H9 (cell line): ENCODE measurements at places on chromosomes 12 and 14. TPM values are rescaled to one million over a fixed set of nuclear protein-coding genes. Genes with fewer than 3 reads are reported as not detected.

The ACSS3 gene
- total RNA-seq: 19.3 TPM in 2 replicates

DNA sequence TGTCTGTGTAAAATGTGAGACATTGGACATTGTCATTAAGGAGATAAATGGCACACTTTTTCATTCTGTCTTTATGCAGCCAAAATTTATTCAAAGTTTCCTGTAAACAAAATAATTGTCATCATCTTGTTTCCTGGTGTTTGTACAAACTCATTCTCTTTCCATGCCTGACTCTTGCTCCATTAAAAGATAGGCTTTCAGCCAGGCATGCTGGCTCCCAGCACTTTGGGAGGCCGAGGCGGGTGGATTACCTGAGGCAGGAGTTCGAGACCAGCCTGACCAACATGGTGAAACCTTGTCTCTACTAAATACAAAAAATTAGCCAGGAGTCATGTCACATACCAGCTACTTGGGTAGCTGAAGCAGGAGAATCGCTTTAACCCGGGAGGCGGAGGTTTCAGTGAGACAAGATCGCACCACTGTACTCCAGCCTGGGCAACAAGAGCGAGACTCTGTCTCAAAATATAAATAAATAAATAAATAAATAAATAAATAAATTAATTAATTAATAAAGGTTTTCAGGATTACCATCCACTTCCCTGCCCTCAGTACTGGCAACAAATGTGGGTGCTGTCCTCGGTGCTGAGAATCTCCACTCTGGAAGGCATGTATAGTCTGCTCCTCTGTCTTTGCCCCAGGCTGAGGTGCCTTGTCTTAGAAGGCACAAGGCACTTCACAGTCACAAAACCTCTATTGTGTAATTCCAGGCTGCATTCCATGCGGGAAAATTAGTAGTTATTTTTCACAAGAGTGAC is 83.2 kb downstream of the PAH start:
- no peaks in the 10 kb centered on the region for H3K27me3 ChIP-seq
- H3K36me3 ChIP-seq: no peaks in the 10 kb centered on the region
- H3K4me1 ChIP-seq: no peaks in the 10 kb centered on the region
- H3K27ac ChIP-seq: no peak overlapping the region
- DNase-seq: peak; percentile 70

DNA sequence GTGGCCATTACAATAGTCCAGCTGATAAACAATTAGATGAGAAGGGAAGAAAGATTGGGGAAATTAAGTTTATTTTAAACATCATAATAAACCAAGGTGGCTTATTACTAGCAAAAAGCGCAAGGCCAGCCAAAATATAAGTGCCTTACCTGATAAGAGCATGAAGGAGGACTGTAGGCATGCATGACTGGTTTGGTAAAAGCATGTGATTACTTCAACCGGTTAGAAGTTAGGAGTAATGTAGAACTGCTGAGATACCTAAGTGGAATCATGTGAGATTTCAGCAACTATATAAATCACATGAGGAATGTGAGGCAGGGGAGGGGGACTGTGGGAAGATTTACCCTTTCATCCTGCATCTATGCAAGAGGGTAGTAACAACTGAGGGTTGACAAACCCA is 59.7 kb upstream of the CCDC196 start:
- H3K4me3 ChIP-seq: no peak overlapping the region
- no peak for DNase-seq
- no peaks in the 10 kb centered on the region for H3K36me3 ChIP-seq
- H3K27ac ChIP-seq: no peak overlapping the region
- H3K4me1 ChIP-seq: no peaks in the 10 kb centered on the region

DNA sequence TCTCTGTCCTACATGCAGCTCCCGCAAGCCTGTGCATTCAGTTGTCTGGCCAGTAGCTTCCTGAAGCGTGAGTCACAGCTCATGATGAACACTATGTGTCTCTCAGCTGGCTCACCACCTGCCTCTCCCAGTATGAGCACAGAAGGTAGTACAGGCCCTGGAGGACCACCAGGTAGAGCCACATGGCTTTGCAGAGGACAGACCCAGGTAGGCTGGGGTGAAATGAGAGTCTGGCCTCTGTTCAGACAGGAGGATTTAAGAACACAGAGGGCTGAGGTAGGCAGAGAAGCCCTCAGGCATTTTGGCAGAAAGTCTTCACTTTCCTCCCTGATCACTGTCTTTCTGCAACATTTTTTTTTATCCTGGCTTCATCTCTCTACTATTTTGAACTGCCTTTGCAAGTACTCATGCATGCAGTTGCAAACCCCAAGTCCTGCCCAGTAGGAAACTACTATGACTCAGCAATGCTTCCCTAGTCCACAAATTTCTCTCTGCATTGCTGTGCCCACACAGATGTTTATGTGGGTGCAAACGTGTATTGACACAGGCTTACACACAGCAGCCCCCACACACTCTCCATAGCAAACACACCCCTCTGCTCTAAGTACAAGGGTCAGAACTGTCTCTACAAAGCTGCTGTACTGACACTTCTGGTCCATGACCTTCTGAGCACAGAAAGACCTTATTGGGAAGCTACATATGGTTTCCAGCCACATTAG is 7.2 kb upstream of the SDR9C7 start:
- no peaks in the 10 kb centered on the region; the same call in 1 of the 3 replicates for H3K36me3 ChIP-seq
- H3K4me1 ChIP-seq: no peaks in the 10 kb centered on the region
- H3K27me3 ChIP-seq: no peaks in the 10 kb centered on the region
- no peak overlapping the region for H3K27ac ChIP-seq

DNA sequence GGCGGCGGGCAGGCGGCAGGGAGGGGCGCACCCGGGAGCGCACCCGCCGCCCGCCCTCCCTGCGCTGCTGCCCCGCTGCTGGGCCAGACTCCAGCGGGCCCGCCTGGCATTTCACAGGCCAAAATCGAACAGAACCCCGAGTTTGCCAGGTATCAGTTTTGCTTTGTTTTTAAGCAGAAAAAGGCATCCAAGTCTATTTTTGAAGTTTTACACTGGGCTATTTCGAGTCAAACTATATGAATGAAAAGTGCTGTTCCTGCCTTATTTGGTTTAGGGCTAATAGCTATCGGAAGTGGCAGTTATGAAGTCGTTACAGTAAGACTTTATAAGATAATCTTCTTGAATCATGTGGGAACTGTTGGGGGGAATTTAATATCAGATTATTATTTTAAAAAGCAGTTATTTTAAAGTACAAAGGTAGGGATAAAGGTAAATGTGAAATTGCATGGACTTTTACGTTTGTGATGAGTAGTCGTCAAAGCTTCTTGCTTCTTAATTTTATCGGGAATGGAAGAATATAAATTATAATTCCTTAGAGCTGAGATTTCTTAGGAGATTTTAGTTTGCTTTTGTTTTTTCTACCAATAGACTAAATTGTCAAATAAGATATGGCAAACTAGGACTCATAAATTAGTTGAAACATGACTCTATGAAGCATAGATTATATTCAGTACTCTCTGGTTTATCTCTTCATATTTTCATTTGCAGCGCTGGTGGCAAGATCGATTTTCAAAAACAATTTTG is 1.1 kb downstream of the MSRB3 start:
- peaks cover 2% of the 10 kb centered on the region; the same call in 1 of the 2 replicates for H3K27me3 ChIP-seq
- no peak for DNase-seq
- H3K4me1 ChIP-seq: peaks cover 3% of the 10 kb centered on the region; the same call in 1 of the 2 replicates
- no peaks in the 10 kb centered on the region for H3K36me3 ChIP-seq
